ENCODE measurements at places on chromosomes 12 and 14. TPM values are rescaled to one million over a fixed set of nuclear protein-coding genes. Genes with fewer than 3 reads are reported as not detected.

The SYT1 gene
- 227 TPM for polyA plus RNA-seq

The MYL2 gene
- polyA plus RNA-seq = not detected

The CPM gene
- polyA plus RNA-seq = not detected

The KRT74 gene
- polyA plus RNA-seq = 0.35 TPM

The ART4 gene
- polyA plus RNA-seq = not detected

The CCDC177 gene
- polyA plus RNA-seq = 0.13 TPM

Data from Purkinje cell (primary cell).